ENCODE measurements at places on chromosomes 1 and 21.

DNA sequence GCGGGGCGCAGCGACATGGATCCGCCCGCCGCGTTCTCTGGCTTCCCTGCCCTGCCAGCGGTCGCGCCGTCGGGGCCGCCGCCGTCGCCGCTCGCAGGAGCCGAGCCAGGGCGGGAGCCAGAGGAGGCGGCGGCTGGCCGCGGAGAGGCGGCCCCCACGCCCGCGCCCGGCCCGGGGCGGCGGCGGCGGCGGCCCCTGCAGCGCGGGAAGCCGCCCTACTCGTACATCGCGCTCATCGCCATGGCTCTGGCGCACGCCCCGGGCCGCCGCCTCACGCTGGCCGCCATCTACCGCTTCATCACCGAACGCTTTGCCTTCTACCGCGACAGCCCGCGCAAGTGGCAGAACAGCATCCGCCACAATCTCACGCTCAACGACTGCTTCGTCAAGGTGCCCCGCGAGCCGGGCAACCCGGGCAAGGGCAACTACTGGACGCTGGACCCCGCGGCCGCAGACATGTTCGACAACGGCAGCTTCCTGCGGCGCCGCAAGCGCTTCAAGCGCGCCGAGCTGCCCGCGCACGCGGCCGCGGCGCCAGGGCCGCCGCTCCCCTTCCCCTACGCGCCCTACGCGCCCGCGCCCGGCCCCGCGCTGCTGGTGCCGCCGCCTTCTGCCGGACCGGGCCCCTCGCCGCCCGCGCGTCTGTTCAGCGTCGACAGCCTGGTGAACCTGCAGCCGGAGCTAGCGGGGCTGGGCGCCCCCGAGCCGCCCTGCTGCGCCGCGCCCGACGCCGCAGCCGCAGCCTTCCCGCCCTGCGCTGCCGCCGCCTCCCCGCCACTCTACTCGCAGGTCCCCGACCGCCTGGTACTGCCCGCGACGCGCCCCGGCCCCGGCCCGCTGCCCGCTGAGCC is 459 bp downstream of the FOXE3 start:
- no peak for DNase-seq

- DNase-seq = no peak
These were observed 36.4 kb upstream of the TRABD2B start for GRCh38 chr1:48033495-48034045.

DNA sequence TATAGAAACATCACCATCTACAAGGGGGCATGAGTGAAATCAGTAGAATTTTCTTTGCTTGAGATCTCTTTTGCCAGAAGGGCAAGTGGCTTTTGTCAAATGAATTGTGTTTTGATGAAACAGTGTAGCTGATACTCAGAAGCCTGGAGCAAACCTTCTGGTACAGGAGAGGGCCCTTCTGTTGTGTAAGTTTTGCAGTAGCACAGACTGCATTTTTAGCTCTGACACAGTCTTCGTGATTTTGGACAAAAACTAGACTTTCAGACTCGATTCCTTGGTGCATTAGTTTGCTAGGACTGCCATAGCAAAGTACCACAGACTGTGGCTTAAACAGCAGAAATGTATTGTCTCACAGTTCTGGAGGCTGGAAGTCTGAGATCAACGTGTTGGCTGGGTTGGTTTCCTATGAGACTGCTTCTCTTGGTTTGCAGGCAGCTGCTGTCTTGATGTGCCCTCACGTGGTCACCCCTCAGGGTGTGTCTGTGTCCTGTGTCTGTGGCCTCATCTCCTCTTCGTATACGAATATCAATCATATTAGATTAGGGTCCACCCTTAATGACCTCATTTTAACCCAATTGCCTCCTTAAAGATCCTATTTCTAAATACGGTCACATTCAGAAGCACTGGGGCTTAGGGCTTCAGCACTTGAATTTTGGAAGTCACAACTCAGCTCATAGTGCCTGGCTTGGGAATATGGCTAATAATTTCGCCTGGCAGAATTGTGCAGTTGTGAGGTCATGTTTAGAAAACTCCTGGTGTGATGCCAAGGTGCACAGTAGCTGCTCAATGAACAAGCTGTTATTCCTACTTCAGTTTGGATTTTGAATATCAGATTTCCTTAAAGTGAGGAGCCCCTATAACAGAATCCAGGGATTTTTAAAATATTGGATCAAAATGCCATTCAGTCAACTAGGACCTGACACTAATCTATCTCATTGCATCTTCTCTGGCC is 21.2 kb upstream of the DISC1 start:
- no peak for DNase-seq

DNA sequence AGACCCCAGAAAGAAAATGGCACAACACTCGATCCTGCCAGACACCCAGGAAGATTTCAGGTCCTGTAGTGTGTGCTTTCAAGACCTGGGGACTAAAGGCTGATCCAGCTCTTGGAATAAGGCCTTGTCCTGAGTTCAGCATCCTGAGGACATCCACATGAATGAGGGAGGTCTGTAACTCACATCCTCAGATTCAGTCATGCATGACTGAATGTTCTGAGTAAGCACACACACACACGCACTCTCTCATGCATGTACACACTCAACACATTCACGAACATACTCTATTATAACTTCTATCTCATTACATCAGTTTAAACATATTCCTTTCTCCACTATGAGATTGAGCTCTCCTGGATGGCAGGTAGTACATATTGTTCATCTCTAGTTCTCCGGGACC is 273.4 kb upstream of the BEND5 start:
- DNase-seq = no peak

- no peak for DNase-seq
These were observed 25.0 kb upstream of the TENT5C start for GRCh38 chr1:117580882-117581281.

DNA sequence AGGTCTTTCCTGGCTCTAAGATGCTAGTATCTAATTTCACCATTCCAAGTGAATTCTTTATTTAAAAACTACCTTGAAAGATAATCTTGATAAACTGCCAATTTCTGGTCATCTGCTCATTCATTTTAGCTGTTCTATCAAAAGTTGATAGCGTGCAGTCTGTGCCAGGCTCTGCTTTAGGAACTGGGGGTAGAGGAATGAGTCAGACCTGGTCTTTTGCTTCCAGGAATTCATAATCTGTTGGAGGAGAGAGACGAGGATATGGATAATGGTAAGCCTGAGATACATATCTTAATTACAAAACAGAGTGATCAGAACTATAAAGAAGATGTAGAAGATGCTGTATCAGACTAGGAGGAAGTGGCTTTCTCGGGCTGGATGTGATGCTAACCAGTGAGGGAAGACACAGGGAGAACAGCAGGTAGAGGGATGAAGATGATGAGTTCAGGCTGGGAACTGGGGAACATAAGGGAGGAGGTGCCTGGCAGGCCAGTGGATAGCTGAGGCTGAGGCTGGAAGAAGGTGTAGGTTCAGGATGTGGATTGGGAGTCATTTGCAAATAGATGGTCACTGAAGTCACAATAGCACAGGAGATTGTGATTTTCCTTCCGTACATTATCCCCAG is 12.3 kb upstream of the PHC2 start:
- DNase-seq = no peak

DNA sequence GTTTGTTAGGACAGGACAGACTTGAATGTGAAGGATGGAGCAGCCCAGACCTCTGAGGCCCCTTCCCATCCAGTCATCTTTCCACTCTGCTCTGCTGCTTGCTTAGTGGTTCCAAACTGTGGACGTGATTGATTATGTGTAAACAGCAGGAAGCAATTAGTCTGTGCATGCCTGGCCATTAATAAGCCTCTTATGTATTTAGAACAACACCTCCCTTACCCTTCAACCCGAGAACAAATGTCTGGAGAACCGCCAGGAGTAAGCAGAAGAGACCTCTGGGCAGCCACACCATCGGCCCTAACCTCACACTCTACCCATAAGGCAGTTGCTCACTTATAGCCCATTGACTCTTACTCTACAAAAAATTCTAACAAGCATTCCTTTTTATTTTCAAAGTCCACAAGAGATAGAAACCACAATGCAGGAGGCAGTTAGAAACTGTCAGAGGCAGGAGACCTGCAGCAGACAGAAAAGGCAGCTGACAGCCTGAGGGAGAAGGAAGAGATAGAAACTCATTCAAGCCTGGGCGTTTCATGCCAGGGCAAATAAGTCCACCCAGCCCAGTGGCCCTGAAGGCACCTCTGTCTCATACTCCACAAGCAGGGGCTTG is 5.8 kb upstream of the EPHA8 start:
- DNase-seq = no peak

DNA sequence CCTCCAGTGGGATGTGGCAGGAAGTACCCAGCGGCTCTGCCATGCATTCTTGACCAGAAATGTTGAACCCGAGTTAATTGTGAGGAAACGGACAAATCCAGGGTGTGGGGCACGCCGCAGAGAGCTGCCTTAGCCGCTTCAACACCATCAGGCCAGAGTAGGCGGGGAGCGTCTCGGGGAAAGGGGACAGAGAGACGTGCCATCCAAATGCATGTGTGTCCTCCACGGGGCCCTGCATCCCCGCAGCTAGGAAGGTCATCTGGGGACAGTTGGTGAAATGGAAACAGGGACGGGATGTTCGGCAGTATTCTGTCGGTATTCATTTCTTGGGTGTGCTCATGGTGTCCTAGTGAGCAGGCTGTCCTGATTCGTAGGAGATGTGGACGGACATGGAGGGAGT is 59.1 kb upstream of the TRAPPC10 start:
- no peak for DNase-seq

DNA sequence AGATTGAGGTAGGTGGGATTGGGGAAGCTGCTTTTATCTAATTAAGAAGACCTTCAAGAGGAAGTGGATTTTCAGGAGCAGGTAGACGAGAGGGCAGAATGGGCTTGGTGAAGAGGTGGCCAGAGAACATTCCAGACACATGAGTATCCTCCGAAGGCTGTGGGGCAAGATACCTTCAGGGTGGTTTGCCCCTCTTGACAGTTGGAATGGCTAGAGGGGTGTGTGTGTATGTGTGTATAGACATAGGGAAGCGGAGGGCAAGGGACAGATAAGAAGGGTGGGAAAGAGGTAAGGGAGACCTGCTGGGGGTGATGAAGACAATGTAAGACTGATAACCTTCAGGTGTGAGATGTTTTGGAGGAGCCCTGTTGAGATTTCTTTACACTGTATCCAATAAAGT is 46.8 kb upstream of the TSPAN2 start:
- no peak for DNase-seq

- no peak for DNase-seq
These were observed 110.1 kb upstream of the ATP1A1 start for GRCh38 chr1:116262995-116263385.

GRCh38 chr1:21961337-21961736 is 15.5 kb upstream of the CELA3B start:
- DNase-seq = no peak

GRCh38 chr21:36504067-36505058 is 24.4 kb upstream of the CLDN14 start:
- DNase-seq = no peak

DNA sequence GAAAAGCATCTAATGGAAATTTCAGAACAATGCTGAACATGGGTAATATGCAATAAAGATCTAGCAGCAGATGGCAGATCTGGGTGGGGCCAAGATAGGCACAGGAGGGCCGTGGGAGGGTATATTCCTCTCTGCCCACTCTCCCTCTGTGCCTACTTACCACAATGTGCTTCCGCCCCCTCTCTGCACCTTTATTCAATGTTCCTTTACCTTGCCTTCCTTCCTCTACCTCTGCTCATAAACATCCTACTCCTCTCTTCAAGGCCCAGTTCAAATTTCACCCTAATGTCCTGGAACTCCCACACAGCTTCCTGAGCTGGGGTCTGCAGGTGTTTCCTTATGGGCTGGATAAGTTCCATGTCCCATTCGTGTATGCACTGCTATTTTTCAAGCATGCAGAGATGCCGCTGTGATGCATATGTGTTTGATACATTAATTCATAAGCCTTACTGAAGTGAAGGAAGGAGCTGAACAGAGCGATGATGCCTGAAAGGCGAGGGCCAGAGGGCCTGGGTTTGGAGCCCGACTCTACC is 65.6 kb upstream of the EDEM3 start:
- DNase-seq = no peak

DNA sequence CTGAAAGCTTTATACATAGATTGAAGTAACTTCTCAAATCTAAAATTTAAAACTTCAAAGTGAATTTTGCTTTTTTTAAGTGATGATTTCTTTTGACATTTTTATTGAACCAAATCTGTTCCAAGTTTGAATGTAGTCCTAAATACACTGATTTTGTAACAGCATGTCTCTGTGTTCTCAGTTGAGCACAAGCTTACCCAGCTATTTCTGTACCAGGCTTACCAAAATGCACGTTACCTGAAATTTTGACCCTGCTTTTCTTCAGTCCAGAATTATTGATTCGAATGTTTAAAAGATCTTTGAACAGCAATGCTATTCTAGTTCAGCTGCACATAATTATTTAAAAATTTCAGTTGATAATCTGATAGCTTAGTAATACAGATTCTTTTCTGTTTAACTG is 25.6 kb downstream of the AGO4 start:
- no peak for DNase-seq

Data from H1 (cell line).